ENCODE measurements at places on chromosomes 5 and 9.
A peak's percentile ranks its signal among the peaks of the same experiment; 100 is the strongest.

GRCh38 chr5:129904667-129905472, 605 bp downstream of the CHSY3 start:
- H3K4me3 ChIP-seq: peak overlapping the region; percentile 72
- DNase-seq: peak; percentile 63
- no peaks in the 10 kb centered on the region for H3K36me3 ChIP-seq
- peaks cover 22% of the 10 kb centered on the region for H3K4me1 ChIP-seq
- H3K27ac ChIP-seq: peak overlapping the region; percentile 59

DNA sequence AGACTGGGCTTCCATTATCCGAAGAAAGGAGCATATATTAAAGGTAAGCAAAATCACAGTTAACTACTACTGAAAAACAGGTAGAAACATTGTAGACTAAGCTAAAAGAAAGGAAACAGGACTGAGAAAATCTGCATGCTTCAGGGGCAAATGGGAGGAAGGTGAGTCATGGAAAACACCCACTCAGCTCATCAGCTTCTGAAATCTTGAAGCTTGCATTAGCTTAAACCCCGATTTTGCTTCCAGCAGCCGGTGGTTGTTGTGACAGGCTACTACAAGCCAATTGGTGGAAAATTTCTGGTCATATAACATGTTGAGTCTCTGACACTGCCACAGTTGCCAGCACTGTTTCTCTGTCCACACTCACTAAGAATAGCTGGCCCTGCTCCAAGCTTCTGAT, 179.6 kb upstream of the PUM3 start:
- H3K36me3 ChIP-seq: no peaks in the 10 kb centered on the region
- no peaks in the 10 kb centered on the region for H3K27me3 ChIP-seq
- no peak for DNase-seq
- no peak overlapping the region for H3K27ac ChIP-seq
- H3K4me3 ChIP-seq: no peak overlapping the region

GRCh38 chr9:115469841-115470240, 351.9 kb upstream of the TNC start:
- no peaks in the 10 kb centered on the region for H3K4me1 ChIP-seq
- no peaks in the 10 kb centered on the region for H3K36me3 ChIP-seq
- DNase-seq: no peak

DNA sequence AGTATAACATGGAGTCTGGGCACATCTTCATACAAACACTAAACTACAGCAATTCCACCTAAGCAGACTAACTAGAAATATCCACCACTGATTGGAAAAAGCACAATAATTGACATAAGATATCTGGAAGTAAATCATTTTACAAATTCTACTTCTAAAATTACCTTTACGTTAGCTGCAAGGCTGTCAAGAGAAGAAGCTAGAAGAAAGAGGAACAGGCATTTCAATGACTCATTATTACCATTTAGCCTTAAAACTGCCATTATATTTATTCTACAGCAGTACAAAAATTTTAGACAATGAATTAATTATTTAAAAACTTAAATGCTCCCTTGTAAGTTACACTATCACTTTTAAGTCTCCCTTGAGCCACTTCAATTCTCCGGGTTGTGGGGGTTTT, 43.4 kb upstream of the PLPP6 start:
- no peak overlapping the region for H3K27ac ChIP-seq
- H3K4me3 ChIP-seq: no peak overlapping the region
- H3K36me3 ChIP-seq: no peaks in the 10 kb centered on the region
- no peaks in the 10 kb centered on the region for H3K27me3 ChIP-seq
- DNase-seq: no peak
- no peaks in the 10 kb centered on the region for H3K4me1 ChIP-seq

DNA sequence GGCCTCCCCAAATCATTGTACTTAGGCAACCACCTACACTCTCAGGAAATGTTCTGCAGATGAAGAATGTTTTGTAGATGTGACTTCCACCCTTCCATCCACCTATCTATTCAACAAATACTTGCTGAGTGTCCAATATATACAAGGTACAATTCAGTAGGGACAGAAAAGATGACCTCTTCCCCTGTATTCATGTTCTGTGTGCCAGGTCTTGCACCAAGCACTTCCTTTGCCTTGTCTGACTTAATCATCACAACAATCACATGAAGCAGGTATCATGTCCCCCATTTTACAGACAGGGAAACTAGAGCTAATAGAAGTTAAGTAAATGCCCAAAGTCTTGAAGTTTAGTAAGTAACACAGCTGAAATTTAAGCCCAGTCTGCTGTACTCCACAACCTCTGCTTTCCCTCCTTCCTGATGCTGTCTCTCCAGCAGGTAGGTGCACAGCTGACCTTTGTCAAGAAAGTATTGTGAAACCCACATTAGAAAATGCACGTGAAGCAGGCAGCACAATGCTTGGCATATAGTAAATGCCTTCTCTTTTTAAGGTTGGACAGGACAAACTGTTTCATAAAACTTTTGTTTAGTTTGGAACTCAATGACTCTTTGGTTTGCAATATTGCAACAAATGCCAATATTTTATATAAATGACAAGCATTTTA, 296.5 kb downstream of the DEPDC1B start:
- no peak overlapping the region for H3K4me3 ChIP-seq
- H3K4me1 ChIP-seq: no peaks in the 10 kb centered on the region
- no peak for DNase-seq
- no peaks in the 10 kb centered on the region for H3K27me3 ChIP-seq

- peaks cover 7% of the 10 kb centered on the region for H3K4me1 ChIP-seq
- no peak overlapping the region for H3K27ac ChIP-seq
- no peak overlapping the region for H3K4me3 ChIP-seq
- no peaks in the 10 kb centered on the region for H3K36me3 ChIP-seq
- no peaks in the 10 kb centered on the region for H3K27me3 ChIP-seq
Measured at GRCh38 chr5:169950333-169950732, 30.0 kb downstream of the INSYN2B start.

- DNase-seq: no peak
- H3K36me3 ChIP-seq: no peaks in the 10 kb centered on the region
- no peaks in the 10 kb centered on the region for H3K27me3 ChIP-seq
Measured at GRCh38 chr5:44887722-44888121, 79.0 kb downstream of the MRPS30 start.

- H3K4me1 ChIP-seq: peaks cover under 1% of the 10 kb centered on the region
- H3K36me3 ChIP-seq: no peaks in the 10 kb centered on the region
- no peak for DNase-seq
- peaks cover 10% of the 10 kb centered on the region for H3K27me3 ChIP-seq
Measured at GRCh38 chr5:148725675-148726074, 71.3 kb upstream of the HTR4 start.

- no peak for DNase-seq
- H3K27me3 ChIP-seq: no peaks in the 10 kb centered on the region
Measured at GRCh38 chr9:684054-684890, 157.2 kb upstream of the DMRT1 start.

DNA sequence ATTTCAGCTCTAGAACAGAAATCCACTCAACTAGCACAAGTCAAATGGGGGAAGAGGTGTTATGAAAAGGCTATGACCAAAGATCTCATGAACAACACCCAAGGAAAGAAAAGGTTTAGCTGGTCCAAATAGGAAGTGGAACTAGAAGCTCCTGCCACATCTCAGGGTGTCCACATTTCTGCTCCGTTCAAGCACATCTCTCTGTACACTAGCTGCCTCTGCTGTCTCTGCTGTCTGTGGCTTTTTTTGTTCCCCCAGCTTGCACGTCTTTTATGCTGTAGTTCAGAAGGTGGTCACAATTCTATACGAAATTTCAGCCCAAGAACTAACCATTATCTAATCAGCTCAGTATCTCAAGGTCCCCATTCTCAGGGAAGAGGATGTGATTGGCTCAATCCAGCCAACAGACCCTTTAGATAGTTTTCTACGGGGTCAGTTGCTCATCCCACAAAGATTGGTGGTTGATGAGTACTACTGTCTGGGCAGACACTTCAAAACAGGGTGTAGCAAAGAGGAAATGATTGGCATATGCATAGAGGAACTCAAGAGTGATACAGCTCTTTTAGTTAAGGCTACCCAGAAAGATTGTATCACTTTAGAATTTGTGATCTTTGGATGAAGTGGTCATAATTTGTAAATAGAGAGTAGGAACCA, 44.0 kb downstream of the FANCC start:
- H3K36me3 ChIP-seq: no peaks in the 10 kb centered on the region
- no peak for DNase-seq
- H3K27ac ChIP-seq: no peak overlapping the region

DNA sequence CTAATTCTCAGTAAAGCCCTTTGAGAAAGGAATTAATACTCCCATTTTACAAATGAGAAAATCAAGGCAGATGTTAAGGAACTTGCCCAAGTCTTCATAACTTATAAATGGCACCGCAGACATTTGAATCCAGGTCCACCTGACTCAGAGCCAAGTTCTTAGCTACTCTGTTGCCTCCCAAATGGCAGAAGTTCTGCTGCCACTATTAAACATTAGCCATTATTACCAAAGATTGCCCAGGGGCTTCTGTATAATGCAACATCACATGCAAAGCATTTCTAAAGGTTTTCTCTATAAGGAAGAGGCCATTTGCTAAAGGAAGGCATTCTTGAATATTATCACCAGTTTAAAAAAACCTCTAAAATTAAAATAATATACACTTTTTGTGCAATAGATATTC, 28.3 kb downstream of the TPD52L3 start:
- no peaks in the 10 kb centered on the region for H3K36me3 ChIP-seq
- no peak for DNase-seq
- no peaks in the 10 kb centered on the region for H3K27me3 ChIP-seq
- no peak overlapping the region for H3K4me3 ChIP-seq
- H3K27ac ChIP-seq: no peak overlapping the region

DNA sequence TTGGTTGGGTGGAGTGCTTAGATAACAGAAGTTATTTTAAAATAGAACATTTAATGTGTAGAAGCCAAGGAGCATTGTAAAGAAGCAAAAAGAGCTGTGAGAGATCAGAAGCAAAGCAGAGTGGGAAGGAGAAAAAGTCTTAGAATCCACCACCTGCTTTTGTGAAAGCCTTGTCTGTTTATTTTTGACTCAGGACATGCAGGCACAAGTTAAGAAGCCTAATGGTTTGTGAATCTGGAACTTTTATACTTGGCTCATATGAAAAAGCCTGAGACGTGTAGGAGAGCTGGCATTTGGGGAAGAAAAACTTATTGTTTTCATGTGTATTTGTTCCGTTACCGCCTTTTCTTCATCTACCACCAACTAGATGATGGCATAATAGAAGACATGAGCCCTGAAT, 38.5 kb upstream of the ITGA2 start:
- no peaks in the 10 kb centered on the region for H3K27me3 ChIP-seq
- DNase-seq: no peak
- peaks cover 6% of the 10 kb centered on the region for H3K4me1 ChIP-seq
- no peaks in the 10 kb centered on the region for H3K36me3 ChIP-seq

- no peaks in the 10 kb centered on the region for H3K27me3 ChIP-seq
- DNase-seq: no peak
- H3K4me1 ChIP-seq: no peaks in the 10 kb centered on the region
- H3K4me3 ChIP-seq: no peak overlapping the region
Measured at GRCh38 chr9:100131216-100131615, 32.2 kb downstream of the INVS start.
